ENCODE measurements at places on chromosomes 11 and 22. TPM values are rescaled to one million over a fixed set of nuclear protein-coding genes. Genes with fewer than 3 reads are reported as not detected.
A peak's percentile ranks its signal among the peaks of the same experiment; 100 is the strongest.

RAC2 gene
- 620 TPM for total RNA-seq

DNA sequence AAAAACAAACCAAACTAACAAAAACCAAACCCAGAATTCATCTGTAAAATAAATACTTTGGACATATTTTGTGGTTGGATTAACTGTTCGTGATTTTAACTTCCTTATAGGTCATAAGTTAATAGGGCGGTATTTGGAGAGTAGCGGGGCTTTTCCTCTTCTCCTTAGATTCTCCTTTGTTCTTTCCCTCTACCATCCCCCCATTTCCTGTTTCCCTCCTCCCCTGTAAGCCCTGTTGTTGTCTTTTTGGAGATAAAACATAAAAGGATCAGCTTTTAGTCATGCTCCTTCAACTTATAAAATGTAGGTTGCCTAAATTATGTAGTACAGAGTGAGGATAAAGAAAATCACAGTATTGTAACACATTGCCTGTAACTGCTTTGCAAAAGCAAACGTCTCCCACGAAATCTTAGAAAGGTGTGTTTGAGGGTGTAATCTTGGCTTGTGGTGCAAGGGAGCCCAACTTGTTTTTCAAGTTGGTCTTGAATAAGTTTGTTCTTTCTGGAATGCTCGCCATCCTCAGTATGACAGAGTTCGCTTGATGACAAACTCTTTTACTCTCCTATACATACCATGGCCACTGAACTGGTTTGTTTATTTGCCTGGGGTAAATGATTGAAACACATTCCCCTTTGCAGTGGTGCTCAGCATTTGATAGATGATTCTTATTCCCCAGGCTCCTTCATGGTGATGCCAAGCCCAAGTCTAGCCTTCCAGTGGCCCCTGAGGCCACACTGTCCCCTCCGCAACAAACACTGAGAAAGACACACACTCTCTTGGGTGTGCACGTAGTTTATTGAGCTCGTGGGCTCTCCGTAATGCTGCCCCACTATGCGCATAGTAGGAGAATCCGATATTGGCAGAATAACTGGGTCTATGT, 49.4 kb downstream of the TEAD1 start:
- no peak overlapping the region for H3K4me3 ChIP-seq
- H3K36me3 ChIP-seq: no peaks in the 10 kb centered on the region
- DNase-seq: no peak
- H3K27ac ChIP-seq: no peak overlapping the region
- H3K27me3 ChIP-seq: peaks cover 84% of the 10 kb centered on the region

TMEM191B gene
- total RNA-seq: 0.67 TPM

SELENOH gene
- total RNA-seq: 147 TPM

GRCh38 chr11:84019571-84020194, 733.5 kb upstream of the CCDC90B start:
- DNase-seq: no peak
- no peaks in the 10 kb centered on the region for H3K27me3 ChIP-seq
- no peaks in the 10 kb centered on the region for H3K4me1 ChIP-seq
- no peak overlapping the region for H3K27ac ChIP-seq
- H3K36me3 ChIP-seq: no peaks in the 10 kb centered on the region

DNA sequence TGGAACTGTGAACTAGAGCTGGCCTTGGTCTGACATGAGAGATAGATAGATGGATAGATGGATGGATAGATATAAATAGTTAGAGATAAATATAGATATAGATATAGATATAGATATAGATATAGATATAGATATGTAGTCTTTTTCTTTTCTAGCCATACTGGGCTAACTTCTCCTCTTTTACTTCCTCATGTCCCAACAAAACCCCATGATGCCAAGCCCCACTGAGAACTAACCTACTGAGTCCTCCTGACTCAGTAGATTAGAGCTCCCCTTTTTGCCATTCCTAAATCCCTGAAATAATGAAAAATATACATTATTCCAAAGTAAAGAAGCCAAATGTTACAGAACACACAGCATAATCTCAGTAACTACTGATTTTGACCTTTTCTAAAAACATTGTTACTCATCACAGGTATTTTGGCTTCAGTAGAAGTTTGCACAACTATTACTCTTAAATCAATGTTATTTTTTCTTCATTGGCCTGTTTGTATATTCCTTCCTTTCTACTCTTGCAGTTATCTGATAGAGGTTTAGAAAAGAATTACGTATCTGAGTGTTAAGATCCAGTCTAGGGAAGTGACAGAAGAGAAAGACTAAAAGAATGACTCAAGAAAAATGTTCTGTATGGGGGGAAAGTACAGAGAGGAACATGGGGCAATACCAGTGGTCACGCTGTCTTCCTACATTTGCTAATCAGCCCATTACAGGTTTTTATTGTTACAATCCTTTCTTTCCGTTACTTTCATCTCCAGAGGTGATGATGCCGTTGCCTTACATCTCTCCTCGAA, 6.0 kb upstream of the OR10D3 start:
- no peaks in the 10 kb centered on the region for H3K36me3 ChIP-seq
- no peaks in the 10 kb centered on the region for H3K4me1 ChIP-seq
- no peak for DNase-seq
- H3K27me3 ChIP-seq: no peaks in the 10 kb centered on the region
- no peak overlapping the region for H3K4me3 ChIP-seq

DNA sequence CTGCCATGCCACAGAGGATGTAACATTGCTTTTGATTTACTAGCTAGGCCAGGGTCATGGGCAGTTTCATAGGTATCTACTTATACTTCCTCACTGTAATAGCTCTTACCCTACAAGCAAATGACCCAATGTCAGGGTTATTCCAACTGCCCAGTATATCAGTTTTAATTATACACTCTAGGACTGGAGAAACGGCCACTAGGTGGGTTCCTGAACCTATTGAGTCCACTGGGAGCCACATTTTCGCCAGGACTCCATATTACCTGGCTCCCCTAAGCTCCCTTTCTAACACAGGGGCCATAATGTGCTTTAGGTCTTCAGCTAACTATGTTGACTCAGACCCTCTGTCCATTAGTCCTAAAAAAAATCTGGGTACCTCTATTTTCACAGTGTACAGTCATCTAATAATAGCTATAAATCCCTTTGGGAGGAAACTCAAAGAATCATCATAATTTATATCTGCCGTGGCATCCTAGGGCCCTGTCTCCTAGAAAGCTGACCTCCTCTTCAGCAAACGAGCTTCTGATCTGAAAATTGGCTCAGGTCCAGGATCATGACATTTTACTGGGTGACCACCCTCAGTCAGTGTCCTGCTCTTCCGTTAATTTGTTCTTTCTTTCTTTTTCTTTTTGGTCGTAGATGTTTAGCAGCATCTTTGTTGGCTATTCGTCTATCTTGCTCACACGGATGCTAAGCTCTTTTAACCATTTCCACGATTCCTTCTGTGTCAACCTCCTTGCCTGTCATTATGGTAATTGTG, 244.3 kb downstream of the FAM76B start:
- H3K4me1 ChIP-seq: peaks cover 5% of the 10 kb centered on the region
- DNase-seq: no peak
- no peaks in the 10 kb centered on the region for H3K27me3 ChIP-seq
- H3K4me3 ChIP-seq: no peak overlapping the region
- H3K27ac ChIP-seq: no peak overlapping the region

DNA sequence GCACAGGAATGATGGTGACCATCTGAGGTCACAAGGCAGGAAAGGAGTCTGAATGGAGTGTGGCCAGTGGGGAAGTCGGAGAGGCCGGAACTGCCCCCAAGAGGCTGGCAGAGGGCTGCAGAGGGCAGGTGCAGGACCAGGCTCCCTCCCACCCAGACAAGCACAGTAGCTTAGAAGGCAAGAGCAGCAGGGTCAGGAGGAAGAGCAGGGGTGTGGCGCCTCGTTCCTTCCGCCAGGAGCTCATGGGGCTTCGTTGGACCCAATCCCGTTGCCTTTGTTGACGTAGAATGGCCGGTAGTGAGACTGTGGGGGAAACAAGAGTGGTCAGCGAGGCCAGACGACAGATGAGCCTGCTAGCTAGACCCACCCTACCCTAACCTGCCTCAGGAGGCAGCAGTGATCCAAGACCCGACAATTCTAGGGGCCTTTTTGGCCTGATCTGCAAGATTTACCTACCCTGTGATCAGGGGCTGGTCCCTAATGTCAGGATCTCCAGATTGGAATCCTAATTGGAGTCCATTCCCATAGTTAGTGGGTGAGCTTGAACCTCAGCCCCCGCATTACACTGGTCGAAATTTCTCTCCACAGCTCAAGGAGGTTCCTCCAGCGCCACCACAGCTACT, 25.6 kb downstream of the TRIM29 start:
- H3K36me3 ChIP-seq: no peaks in the 10 kb centered on the region
- no peak overlapping the region for H3K27ac ChIP-seq

DNA sequence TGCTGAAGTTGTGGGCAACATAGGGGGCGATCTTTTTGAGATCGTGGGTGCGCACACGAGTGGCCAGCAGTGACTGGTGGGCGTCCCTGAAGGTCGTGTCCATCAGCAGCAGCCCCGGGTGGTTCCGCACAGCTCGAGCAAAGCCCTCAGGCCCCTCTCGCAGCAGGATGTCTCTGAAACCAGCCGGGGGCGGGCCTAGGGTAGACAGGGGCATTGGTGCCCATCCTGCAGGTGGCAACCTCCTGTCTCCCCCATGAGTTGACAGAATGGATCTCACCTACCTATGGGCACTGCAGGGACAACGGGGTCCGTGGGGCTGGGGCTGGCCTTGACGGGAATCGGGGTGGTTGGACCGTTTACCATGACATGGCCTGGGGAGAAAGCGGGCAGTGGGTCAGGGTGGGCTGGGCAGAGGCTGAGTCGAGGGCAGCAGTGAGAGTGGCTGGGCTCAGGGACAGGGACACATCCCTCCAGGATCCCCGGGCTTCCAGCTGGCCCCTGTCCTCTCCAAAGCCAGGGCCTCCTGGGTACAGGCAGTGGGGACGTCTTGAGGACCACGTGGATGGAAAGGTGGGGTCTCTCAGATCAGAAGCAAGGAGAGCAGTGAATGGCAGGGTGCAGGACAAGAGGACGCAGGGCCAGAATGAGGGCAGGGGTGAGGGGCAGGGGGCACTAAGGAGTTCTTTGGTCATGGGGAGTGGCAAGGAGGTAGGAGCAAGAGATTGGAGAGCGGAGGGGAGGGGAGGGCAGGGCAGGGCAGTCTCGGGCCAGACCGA, 4.2 kb upstream of the LRFN4 start:
- no peak overlapping the region for H3K4me3 ChIP-seq
- H3K36me3 ChIP-seq: peaks cover 1% of the 10 kb centered on the region
- no peak overlapping the region for H3K27ac ChIP-seq
- no peaks in the 10 kb centered on the region for H3K27me3 ChIP-seq

DNA sequence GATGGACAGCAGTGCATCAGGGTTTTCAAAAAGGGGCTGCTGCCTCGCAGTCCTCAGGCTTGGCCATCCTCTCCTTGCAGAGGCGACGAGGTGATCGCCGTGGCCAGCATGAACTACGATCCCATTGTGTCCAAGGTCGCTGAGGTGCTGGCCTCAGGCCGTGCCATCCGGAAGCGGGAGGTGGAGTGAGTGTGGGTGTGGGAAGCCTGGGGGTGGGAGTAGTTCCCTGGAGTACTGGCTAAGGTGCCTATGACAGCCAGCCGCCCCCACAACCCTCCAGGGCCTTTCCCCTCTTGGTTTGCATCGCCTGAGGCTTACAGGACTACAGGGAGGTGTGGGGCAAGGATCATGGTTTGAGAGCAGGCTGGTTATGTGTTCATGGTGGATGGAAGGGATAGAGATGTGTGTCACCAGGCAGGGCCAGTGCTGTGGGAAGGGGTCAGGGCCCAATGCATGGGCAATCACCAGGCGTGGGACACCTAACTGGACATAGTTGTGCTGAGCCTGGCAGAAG, 2.1 kb upstream of the LZTR1 start:
- no peak overlapping the region for H3K27ac ChIP-seq
- no peaks in the 10 kb centered on the region for H3K27me3 ChIP-seq
- H3K4me3 ChIP-seq: no peak overlapping the region
- no peak for DNase-seq
- H3K36me3 ChIP-seq: peaks cover 11% of the 10 kb centered on the region

DNA sequence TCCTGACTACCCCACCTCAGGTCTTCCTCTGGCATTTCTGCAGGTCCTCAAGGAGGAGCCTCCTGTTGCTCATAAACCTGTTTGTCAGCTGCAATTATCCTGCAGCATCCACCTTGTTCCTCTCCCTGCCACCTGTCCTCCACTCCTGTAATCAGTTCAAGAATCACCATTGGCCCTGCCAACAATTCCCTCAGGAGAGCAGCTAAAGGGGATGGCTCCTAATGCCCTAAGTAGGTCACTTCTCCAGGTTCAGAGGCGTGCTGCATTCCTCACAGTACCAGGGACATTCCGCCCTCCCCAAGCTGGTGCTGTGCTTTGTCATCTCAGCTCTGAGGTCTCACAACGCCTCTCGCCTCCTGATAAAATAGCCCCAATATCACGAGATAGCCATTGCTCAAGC, 2.1 kb downstream of the CLDN25 start:
- no peaks in the 10 kb centered on the region for H3K36me3 ChIP-seq
- no peak overlapping the region for H3K4me3 ChIP-seq
- no peak for DNase-seq
- H3K27ac ChIP-seq: no peak overlapping the region

DNA sequence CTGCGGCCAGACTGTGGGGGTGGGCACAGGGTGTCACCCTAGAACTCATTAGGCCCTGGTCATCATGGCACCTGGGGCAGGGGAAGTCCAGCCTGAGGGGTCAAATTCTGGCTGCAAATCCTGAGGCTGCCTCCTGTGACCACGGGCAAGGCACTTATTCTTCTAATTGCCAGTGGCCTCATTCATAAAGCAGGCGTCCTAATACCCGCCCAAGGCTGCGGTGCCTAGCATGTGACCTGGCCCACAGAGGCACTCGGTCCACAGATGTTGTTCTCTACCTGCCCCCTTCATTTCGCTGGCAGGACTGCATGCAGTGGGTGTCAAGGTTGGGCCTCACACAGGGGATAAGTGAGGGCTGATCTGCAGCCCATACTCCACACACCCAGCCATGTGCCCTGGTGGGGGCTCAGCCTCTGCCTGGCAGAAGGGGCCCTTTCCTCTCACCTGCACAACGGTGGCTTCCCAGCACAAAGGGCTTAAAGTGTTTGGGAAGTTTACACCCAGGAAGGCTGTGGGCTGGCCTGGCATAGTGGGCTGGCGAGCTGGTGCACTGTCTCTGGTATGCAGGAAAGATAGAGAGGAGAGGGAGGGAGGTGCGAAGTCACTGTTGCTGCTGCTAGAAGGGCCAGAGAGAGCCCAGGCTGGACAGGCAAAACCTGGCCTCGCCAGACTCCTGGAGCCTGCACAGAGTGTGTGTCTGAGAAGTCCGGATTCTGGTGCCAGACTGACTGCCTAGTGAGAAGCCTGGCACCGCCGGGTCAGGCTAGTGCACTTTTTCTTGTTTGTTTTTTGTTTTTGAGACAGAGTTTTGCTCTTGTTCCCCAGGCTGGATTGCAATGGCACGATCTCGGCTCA, 3.2 kb downstream of the MPST start:
- no peaks in the 10 kb centered on the region for H3K36me3 ChIP-seq
- DNase-seq: no peak
- H3K27me3 ChIP-seq: peaks cover 12% of the 10 kb centered on the region
- H3K4me1 ChIP-seq: peaks cover 10% of the 10 kb centered on the region

- peak overlapping the region; percentile 97 for H3K27ac ChIP-seq
- peak overlapping the region; percentile 95 for H3K4me3 ChIP-seq
- H3K27me3 ChIP-seq: no peaks in the 10 kb centered on the region
These were observed 66.3 kb downstream of the ETS1 start for GRCh38 chr11:128520888-128521681.

OR5T2 gene
- not detected for total RNA-seq

GRCh38 chr22:48651036-48651890, 1176.4 kb downstream of the BRD1 start:
- no peaks in the 10 kb centered on the region for H3K27me3 ChIP-seq
- no peak overlapping the region for H3K4me3 ChIP-seq
- DNase-seq: no peak
- no peaks in the 10 kb centered on the region for H3K36me3 ChIP-seq

All from activated T-cell treated with anti-CD3 and anti-CD28 coated beads, Interleukin-2, amount 50 U/mL, for 72 hours (primary cell).